ENCODE measurements at places on chromosomes 5 and 9. TPM values are rescaled to one million over a fixed set of nuclear protein-coding genes. Genes with fewer than 3 reads are reported as not detected.

The NUTM2F gene
- not detected for total RNA-seq

DNA sequence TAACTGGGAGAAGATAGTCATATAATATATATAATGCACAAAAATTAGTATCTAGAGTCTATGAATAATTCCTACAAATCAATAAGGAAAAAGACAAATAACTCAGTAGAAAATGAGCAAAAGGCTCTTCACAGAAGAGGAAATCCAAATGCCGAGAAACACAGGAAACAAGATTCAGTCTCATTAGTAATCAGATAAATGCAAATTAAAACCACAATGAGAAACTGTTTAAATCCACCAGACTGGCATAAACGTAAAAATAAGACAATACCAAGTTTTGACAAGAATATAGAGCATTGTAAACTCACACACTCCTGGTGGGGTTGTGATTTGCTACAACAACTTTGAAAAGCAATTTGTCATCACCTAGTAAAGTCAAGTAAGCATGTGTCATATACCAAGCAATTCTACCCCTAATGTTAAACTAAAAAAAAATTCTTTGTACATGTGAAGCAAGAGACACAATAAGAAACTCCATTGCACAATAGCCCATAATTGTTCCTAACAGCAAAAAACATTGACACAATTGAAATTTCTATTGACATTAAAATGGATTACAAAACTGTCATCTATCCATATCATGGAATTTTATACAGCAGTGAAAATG, 21.0 kb upstream of the UBLCP1 start:
- DNase-seq: no peak

GRCh38 chr9:4489562-4489918, 728 bp upstream of the SLC1A1 start:
- DNase-seq: no peak

- DNase-seq: no peak
Measured at GRCh38 chr5:170067152-170067551, 38.5 kb upstream of the FOXI1 start.

DNA sequence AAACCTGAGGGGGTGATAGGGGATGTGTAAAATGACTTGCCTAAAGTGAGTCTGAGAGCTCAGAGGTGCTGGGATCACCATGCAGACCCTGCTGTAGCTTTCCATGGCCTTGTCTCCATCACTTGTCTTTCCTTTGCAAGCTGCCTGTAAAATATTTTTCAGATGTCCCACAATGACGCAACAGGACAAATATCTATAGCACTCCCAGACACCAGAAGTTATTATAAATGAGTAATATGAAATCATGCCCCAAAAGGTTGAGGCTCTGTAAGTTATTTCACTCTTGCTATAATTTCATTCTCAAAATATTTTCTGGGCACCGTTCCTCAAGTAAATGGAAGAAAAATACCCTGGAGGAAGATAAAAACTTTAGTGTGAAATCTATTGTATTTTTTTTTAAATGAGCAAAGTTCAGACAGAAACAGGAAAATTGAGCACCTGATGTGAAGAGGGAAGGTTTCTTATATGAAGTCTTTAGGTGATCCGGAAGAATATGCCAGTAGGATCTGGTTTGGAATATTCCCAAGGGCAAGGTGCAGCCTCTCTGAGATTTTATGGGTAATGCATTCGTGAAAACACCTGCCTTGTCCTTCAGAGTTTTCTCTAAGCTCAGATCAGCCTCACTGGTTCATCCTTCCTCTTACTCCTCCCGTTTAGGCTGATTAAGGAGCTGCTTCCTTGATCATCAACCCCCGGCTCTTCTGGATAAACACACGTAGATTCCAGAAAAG, 138.3 kb upstream of the DMAC1 start:
- DNase-seq: no peak

The MARCHF11 gene
- not detected for total RNA-seq

The PPP2R2B gene
- 0.95 TPM for total RNA-seq

The NFIB gene
- 97.7 TPM for total RNA-seq

The PCDHGB7 gene
- total RNA-seq: 15.9 TPM

The NOTCH1 gene
- total RNA-seq: 91.4 TPM

The PCDHGB6 gene
- total RNA-seq: 7.7 TPM

DNA sequence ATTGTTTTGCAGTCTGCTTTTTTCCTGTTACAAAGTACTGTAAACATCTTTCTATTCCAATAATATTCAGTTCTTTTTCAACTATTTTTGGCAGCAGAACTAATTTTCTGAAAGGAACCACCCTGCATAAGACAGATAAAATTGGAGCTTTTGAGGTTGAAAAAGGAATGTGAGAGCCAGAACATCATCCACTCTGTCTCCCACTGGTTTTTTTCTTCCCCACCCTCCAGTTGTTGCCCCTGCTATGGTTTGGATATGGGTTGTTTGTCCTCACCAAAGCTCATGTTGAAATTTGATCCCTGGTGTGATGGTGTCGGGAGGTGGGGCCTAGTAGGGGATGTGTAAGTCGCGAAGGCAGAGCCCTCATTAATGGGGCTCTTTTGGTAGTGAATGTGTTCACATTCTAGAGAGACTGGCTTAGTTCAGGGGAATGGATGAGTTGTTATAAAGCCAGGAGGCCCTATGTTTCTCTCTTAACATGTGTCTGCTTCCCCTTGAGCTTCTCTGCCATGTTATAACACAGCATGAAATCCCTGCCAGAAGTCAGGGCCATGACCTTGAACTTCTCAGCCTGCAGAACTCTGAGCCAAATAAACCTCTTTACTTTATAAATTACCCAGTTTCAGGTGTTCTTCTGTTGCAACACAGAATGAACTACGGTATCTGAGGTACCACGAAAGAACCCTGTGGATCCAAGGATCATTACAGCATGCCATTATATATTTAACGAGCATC, 34.8 kb upstream of the MAST4 start:
- DNase-seq: no peak

GRCh38 chr5:96093340-96093739, 131.7 kb upstream of the ELL2 start:
- DNase-seq: no peak

The ELOVL7 gene
- 5.8 TPM for total RNA-seq

The DCAF10 gene
- total RNA-seq: 24.1 TPM

The ODF2 gene
- total RNA-seq: 20.3 TPM

DNA sequence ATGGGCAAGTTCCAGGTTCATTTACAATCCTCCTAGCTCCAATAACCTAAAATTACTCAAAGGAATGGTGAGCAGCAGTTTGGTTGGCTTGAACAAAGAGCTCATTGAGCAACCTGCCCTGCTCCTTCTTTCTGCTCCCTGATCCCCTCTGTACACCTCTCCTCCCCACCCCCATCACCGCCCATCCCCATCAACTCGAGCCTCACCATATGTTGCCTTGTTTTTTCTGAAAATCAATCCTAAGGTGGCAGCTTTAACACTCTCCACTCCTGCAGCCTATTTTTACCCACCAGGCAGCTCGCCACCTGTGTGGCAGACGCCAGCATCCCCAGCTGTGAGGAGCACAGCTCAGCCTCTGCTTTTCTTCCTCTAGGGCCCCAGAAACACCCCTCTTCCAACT, 533.4 kb upstream of the BRINP1 start:
- no peak for DNase-seq

GRCh38 chr5:51902512-51902911, 519.3 kb downstream of the ISL1 start:
- no peak for DNase-seq

The IL11RA gene
- total RNA-seq: 25.7 TPM

DNA sequence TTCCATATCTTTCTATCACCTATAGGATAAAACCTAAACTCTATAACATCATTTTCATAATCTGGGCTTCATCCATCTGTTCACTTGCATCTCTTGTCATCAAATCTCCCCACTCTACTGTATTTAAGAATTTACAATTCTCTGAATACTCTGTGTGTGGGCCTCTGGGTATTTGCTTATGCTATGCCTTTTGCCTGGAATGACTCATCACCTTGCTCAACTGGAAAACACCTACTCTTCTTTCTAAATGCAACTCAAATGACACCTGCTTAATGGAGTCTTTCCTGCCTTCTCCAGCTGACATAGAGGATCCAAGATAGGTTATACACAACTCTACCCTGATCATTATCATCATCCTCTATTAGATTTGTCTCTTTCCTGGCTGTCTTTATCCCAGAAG, 421.7 kb downstream of the SPATA31D1 start:
- DNase-seq: no peak

DNA sequence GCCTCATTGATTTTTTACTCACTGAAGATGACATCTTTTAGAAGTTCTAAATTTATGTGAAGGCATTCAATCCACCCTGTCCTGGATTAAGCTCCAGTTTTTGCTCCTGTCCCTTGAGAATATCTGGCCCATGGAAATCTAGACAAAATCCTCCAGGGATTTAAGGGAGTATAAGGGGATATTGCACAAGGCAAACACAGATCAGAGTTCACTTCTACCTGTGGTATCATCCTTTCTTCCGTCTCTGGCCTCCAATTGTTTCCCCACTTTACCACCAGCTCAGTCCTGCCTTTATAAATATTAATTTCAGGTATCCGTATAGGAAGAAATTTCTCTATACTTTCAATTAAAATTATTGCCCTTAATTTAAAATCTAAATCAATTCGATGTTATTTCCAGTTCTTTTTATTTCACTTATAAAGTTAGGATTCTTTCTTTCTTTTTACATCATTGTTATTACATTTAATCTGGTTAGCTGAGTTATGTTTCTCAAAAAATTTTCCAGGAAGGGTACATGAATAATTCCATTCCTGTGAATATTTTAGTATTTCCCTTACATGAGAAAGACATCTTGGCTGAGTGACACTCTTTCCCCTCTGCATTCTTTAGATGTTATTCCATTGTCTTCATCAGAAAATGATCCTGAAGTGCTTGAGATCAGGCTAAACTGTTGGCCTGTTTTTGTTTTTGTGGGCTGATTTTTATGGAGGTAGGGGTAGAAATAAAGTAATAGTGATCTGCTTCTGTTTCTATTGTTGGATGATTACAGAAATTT, 194.3 kb upstream of the MAP3K1 start:
- no peak for DNase-seq

- DNase-seq: no peak
Measured at GRCh38 chr5:178203670-178204181, 607 bp upstream of the HNRNPAB start.

DNA sequence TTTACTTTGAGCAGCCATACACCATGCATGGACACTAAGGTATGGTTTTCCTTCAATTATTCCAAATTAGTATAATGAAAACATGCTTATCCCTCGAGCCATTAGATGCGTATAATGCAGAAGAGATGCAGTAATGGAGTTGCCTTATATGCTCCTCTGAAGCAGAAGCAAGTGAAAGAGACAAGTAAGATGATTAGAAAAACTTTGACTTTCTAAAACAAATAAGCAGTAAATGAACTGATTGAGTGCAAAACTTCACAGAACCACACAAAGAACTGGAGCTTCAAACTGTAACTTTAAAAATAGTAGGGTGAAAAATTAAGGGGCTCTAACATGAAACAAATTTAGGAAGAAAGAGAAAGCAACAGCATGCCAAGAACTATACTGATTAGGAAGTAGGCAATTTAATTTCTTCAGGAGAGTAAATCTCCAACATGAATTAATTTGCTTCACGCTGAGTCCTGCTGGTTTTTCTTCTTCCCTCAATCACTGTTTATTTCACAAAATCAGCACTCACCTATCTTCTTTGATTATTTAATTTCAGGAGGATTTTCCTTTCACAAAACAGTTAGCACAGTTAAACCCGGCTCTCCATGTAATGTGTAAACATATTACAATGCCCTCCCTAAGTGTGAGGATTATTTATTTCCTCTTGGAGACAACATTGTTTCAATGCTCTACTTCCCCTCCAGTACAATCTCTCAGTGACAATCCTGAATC, 90.3 kb upstream of the PAM start:
- DNase-seq: no peak

DNA sequence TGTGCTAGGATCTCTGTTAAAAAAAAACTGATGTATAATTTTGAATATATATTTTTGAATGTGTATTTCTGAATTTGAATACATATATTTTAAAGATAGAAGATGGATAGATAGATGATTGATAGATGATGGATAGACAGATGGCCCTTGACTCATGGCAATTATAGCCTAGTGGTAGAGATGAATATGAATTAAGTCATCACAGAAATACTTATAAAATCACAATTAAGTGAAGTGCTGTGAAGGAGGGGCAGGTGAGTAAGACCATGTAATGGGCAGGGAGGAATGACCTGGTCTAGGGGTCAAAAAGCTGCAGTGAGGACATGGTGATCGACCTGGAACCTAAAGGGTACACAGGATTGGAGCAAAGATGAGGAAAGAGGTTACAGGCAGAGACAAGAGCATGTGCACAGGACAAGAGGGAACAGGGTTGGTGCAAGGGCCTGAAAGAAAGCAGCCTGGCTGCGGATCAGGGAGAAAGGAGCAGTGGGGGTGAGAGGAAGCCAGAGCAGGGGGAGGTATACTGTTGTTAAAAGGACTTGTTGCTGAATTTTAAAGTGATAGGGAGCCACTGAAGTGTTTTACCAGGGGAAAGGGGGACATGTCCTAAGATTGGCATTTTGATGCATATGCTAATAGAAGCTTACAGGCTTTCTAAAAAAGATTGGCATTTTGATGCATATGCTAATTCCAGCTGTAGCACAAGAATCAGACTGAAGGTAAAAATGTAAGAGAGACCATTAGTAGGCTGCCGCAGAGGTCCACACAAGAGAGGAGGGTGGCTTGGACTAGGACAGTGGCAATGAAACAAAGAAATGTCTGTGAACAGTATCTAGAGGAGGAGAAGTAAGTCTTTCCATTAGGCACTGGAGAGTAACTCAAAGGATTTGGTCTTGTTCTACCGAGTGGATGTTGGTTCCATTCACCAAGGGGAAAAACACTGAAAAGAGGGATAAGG, 527.8 kb downstream of the AGTPBP1 start:
- no peak for DNase-seq

The FAM200C gene
- total RNA-seq: 6.1 TPM

GRCh38 chr5:123476731-123477130, 35.2 kb upstream of the CSNK1G3 start:
- DNase-seq: no peak

DNA sequence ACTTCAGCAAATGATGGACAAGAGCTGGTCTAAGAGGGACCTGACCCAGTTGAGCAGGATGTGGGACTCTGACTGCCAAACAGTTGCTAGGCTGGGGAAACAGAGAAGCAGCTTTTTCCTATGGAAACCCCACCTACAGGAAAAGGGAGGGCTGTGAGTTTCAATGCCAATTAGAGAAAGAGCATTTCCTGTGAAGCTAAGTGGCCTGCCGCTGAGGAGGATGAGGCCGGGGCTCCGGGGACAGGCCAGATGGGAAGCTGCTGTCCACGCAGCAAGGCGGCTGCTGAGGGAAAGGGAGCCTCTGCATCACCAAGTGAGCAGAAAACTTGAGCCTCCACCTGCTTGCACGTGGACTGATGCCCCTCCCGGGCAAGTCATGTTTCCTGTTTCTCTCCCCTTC, at the start of gene PCDH12:
Gene PCDH12, minus strand, starts transcription at position 90 of the 400 bp plus-strand sequence. CDS start 351 bp downstream, outside the sequence.
- DNase-seq: no peak

Measured in lower lobe of right lung (tissue), 2 donors.